Glutamatergic neuron (in vitro differentiated cells): ENCODE measurements at places on chromosomes 12 and 14. TPM values are rescaled to one million over a fixed set of nuclear protein-coding genes. Genes with fewer than 3 reads are reported as not detected.

Gene DLST
- 114 TPM for total RNA-seq

Gene AMDHD1
- total RNA-seq = not detected

- H3K4me3 ChIP-seq = no peak overlapping the region
- DNase-seq = no peak
- no peak overlapping the region for H3K27ac ChIP-seq
- H3K4me1 ChIP-seq = no peaks in the 10 kb centered on the region
- no peaks in the 10 kb centered on the region for H3K27me3 ChIP-seq
- no peaks in the 10 kb centered on the region for H3K36me3 ChIP-seq
These were observed 126.6 kb downstream of the LLPH start for GRCh38 chr12:66003951-66004350.

- no peaks in the 10 kb centered on the region for H3K27me3 ChIP-seq
- H3K4me1 ChIP-seq = peaks cover 2% of the 10 kb centered on the region
- no peak overlapping the region for H3K4me3 ChIP-seq
These were observed 108.9 kb upstream of the PLEKHG7 start for GRCh38 chr12:92593734-92594402.

DNA sequence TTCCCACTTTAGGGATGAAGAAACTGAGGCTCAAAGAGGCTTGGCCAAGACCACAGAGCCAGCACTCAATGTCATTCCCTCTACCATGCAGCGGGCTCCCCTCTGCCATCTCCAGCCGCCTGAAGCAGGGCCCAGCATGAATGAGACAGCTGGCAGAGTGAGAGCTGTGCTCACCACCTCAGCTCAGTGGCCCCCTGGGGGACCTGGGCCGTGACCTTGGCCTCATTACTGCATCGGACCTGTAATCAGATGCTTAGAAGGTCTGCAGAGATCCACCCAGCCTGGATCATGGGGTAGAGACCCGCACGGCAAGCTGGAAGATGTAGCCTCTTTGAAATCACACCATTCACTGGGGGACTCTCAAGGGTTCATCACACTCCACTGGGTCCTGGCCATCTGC, 22.7 kb upstream of the CORO1C start:
- peak; percentile 85 for DNase-seq
- no peaks in the 10 kb centered on the region for H3K36me3 ChIP-seq
- H3K27me3 ChIP-seq = peaks cover 5% of the 10 kb centered on the region
- H3K27ac ChIP-seq = peak overlapping the region; percentile 82
- H3K4me1 ChIP-seq = peaks cover 17% of the 10 kb centered on the region

Gene ASCL1
- total RNA-seq = not detected

- no peaks in the 10 kb centered on the region for H3K4me1 ChIP-seq
- peaks cover 18% of the 10 kb centered on the region for H3K36me3 ChIP-seq
- DNase-seq = no peak
- no peak overlapping the region for H3K4me3 ChIP-seq
- H3K27ac ChIP-seq = peak overlapping the region; percentile 28
These were observed 63.4 kb downstream of the APOBEC1 start for GRCh38 chr12:7602277-7602676.

- H3K27ac ChIP-seq = no peak overlapping the region
- peaks cover 12% of the 10 kb centered on the region for H3K4me1 ChIP-seq
- H3K27me3 ChIP-seq = peaks cover 1% of the 10 kb centered on the region
- no peak for DNase-seq
- H3K36me3 ChIP-seq = no peaks in the 10 kb centered on the region
These were observed 80.8 kb upstream of the C12orf71 start for GRCh38 chr12:27163048-27163715.

Gene KRT6C
- total RNA-seq = not detected

DNA sequence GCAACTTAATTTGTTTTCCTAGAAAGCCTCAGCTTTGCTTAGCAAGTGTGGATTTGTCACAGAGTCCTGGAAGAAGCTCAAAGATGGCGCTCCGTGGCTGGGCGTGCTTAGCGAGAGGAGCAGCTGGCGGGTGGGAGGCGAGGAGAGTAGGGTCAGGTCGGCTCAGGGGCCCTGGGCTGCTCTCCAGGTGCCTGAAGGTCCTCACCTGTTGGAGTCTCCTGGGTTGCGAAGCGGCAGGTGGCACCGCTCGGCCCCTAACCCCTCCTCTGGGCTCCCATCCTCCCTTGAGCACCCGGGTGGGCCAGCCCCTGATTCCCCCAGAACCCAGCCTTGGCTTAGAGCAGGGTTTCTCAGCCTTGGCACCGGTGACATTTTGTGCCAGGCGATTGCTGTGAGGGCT, 25.1 kb downstream of the LRTM2 start:
- H3K36me3 ChIP-seq = no peaks in the 10 kb centered on the region
- H3K27me3 ChIP-seq = peaks cover 4% of the 10 kb centered on the region
- peaks cover 13% of the 10 kb centered on the region for H3K4me1 ChIP-seq
- H3K27ac ChIP-seq = no peak overlapping the region

- no peak overlapping the region for H3K4me3 ChIP-seq
- H3K4me1 ChIP-seq = peaks cover 5% of the 10 kb centered on the region
- DNase-seq = no peak
- H3K27ac ChIP-seq = no peak overlapping the region
- H3K36me3 ChIP-seq = no peaks in the 10 kb centered on the region
- H3K27me3 ChIP-seq = no peaks in the 10 kb centered on the region
These were observed 7.9 kb downstream of the IGF1 start for GRCh38 chr12:102472496-102472895.

DNA sequence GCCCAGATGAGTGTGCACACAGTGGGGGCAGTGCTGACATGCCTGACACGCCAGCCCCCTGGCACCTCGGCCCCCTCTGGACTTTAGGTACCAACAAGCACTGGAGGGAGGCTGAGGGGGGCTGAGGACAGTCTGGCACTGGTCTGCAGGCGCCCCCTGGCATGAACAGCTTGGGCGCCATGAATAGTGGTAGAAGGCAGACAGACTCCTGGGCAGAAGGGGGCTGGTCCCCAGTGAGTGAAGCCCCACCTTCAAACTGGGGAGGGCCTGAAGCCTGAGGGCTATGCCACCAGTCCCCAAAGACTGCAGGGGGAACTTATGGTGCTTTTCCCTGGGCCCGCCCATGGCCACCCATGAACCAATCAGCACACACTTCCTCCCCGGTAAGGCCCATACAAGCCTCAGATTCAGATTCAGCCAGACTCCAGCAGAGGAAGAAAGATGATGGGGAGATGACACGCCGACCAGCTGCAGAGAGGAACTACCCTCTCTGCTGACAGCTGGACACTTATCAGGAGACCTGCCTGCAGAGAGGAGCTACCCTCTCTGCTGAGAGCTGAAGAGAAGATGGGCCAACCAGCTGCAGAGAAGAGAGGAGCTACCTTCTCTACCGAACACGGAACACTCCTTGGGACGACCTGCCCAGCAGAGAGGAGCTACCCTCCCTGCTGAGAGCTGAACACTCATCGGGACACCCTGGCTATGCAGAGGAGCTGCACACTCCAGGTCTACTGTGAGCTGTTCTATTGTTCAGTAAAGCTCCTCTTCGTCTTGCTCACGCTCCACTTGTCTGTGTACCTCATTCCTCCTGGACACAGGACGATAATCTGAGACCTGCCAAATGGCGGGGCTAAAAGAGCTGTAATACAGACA, 324.5 kb downstream of the PCNX1 start:
- H3K4me1 ChIP-seq = no peaks in the 10 kb centered on the region

DNA sequence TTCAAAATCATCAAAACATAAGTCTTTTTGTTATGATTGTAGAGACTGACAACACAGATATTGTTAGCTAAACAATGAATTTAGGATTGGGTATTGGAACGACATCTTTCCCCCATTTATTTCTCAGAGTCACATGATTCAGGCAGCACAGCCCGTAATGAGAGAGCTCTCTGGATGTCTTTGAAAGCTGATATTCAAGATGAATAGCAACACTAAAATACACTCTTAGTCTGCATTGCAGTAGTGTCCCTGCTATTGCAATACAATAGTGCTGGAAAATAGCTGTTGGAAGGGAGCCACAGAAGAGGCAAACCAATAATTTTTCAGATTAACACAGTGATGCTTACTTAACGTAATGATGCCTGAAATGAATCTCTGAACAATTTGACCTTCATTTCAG, 9.9 kb downstream of the GTSF1 start:
- peaks cover 2% of the 10 kb centered on the region for H3K27me3 ChIP-seq
- H3K27ac ChIP-seq = no peak overlapping the region
- DNase-seq = no peak
- H3K4me3 ChIP-seq = no peak overlapping the region
- H3K4me1 ChIP-seq = no peaks in the 10 kb centered on the region

- peaks cover 11% of the 10 kb centered on the region for H3K27me3 ChIP-seq
- no peak overlapping the region for H3K27ac ChIP-seq
- no peak overlapping the region for H3K4me3 ChIP-seq
- H3K36me3 ChIP-seq = peaks cover 5% of the 10 kb centered on the region
- no peak for DNase-seq
These were observed 194.0 kb downstream of the DPF3 start for GRCh38 chr14:72699852-72700257.

DNA sequence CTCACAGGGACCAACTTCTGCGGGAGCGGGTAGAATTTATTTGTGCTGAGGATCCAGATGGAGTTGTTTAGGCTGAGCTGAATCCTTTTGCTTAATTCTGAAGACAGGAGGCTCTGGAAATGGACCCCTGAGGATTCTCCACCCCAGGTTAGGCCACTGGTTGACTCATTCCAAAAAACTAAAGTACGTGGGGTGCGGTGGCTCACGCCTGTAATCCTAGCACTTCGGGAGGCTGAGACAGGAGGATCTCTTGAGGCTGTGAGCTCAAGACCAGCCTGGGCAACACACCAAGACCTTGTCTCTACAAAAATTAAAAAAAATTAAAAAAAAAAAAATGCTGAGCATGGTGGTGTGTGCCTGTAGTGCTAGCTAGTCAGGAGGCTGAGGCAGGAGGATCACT, 76.3 kb upstream of the MAP1LC3B2 start:
- no peak for DNase-seq
- no peak overlapping the region for H3K27ac ChIP-seq
- peaks cover 7% of the 10 kb centered on the region for H3K27me3 ChIP-seq
- no peaks in the 10 kb centered on the region for H3K4me1 ChIP-seq
- H3K4me3 ChIP-seq = no peak overlapping the region
- peaks cover 7% of the 10 kb centered on the region for H3K36me3 ChIP-seq

DNA sequence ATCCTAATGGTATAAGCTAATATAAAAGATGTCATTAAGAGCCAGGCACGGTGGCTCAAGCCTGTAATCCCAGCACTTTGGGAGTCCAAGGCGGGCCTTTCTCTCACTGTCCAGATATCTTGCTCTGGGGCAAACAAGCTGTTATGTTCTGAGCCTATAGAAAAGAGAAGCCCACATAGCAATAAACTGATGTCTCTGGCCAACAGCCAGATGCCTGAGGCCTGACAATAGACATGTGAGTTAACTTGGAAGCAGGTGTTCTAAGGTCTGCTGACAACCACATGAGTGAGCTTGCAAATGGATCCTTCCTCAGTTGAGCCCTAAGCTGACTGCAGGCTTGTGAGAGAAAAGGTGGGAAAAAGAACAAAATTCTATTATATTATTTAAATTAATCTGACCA, 25.0 kb downstream of the YAF2 start:
- DNase-seq = no peak
- H3K4me3 ChIP-seq = no peak overlapping the region
- H3K27ac ChIP-seq = no peak overlapping the region
- H3K4me1 ChIP-seq = peaks cover 3% of the 10 kb centered on the region

DNA sequence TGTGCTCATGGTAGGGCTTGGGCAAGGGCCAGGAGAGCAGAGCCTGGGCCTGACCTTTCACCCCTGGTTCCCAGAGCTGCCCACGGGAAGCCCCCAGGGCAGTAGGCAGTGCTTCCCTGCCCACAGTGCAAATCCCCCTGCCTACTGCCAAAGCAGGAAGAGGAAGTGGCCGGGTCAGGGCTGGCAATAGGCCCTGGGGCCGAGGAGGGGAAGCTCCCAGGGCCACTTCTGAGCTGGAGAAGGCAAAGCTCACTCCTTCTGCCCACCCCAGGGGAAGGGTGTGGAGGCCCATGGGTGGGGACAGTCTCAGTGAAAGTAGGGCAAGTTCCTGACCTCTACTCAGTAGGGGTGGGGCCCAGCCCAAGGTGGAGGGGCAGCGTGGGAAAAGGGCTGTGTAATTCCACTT, 5.4 kb upstream of the NR4A1 start:
- peaks cover 4% of the 10 kb centered on the region for H3K36me3 ChIP-seq
- peaks cover 6% of the 10 kb centered on the region for H3K4me1 ChIP-seq
- peaks cover 24% of the 10 kb centered on the region for H3K27me3 ChIP-seq
- no peak overlapping the region for H3K4me3 ChIP-seq
- no peak overlapping the region for H3K27ac ChIP-seq

Gene SIRT4
- 3.8 TPM for total RNA-seq

Gene ANKRD9
- 3.5 TPM for total RNA-seq
